IMR-90 (cell line): ENCODE measurements at places on chromosomes 13 and 19. TPM values are rescaled to one million over a fixed set of nuclear protein-coding genes. Genes with fewer than 3 reads are reported as not detected.

DNA sequence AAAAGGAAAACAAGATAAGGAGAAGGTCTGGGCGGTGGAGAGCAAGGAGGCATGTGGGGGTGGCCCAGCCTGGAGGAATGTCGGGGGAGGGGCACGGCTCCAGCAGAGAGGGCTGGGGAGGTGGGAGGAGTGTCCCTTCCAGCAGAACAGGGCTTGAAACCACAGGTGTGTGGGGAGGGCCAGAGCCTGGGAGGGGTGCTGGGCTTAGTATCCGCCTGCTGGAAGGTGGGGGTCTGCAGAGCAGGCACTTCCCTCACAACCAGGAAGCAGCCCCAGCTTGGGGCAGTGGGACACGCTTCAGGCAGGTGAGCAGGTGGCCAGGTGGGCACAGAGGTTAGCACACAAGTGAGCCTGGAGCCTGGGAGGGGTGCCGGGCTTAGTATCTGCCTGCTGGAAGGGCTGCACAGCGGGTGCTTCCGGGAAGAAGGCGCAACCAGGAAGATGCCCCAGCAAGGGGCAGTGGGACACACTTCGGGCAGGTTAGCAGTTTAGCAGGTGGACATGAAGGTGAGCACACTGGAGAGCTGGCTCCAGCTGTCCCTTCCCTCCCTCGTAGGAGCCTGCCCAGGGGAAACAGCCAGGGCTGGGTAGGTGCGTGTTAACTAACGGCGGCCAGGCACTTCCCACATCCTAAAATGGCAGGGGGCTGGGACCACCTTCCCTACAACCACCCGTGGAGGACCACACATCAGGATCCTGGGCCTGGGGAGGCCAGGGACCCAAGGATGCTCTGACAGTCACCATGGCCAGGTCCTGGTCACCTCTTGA, 3.0 kb downstream of the GAS6 start:
- no peak for DNase-seq
- H3K4me1 ChIP-seq, result peaks cover 36% of the 10 kb centered on the region
- peak overlapping the region; percentile 93; the same call in 1 of the 2 replicates for H3K4me3 ChIP-seq
- no peaks in the 10 kb centered on the region for H3K27me3 ChIP-seq
- peaks cover 26% of the 10 kb centered on the region for H3K36me3 ChIP-seq

GRCh38 chr13:78147905-78148304, 229.3 kb upstream of the EDNRB start:
- H3K4me3 ChIP-seq, result no peak overlapping the region
- H3K27me3 ChIP-seq, result no peaks in the 10 kb centered on the region
- H3K36me3 ChIP-seq, result no peaks in the 10 kb centered on the region
- H3K27ac ChIP-seq, result no peak overlapping the region
- no peaks in the 10 kb centered on the region for H3K4me1 ChIP-seq
- peak; percentile 84 for DNase-seq

DNA sequence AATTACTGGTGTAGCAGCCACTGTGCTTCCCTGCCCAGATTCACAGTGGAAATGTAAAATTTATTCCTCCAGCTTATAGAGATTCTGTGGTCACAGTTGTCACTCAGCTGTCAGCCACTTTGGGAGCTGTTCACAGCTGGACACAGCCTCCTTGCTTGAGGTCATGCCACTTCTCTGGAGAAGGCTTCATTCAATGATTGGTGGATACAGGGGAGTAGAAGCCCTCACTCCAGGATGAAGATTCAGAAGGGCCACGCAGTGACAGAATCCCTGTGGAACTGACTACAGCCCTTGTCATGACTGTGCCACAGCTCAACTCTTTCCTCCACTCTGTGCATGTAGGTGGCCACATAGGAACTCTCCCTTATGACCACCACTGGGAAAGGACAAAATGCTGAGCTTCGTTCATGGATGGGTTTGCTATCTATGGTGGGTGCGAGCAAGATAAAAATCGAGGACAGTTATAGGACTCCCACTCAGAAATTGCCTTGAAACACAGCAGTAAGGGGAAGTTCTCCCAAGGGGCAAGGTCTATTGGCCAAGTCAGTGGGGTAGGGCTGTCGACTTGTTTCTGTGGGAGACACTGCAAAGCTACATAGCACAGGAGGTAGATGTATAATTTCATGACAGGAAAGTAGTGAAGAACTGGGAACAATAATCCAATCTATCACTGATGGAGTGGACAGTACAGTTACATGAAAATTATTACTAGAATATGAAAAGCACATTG, 98.7 kb downstream of the CCNA1 start:
- H3K36me3 ChIP-seq, result no peaks in the 10 kb centered on the region
- DNase-seq, result no peak
- H3K4me3 ChIP-seq, result no peak overlapping the region
- no peaks in the 10 kb centered on the region for H3K4me1 ChIP-seq
- H3K27ac ChIP-seq, result no peak overlapping the region
- no peaks in the 10 kb centered on the region for H3K27me3 ChIP-seq

DNA sequence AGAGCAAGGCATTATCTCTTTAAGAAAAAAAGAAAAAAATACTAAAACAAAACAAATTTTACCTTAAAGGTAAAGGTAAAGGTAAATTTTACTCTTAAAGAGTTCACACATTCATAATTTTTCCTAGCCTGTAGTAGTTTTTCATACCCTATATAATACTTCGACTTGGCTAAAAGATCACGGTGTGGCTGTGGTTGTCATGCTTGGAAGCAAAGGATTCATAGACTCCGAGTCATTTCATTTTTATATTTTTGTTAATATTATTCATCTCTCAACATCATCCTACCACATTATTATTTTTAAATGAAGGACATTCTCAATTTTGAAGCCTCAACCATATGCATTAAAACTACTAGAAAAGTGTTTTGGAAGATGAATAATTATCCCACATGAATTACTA, 52.7 kb downstream of the PIBF1 start:
- H3K4me1 ChIP-seq, result no peaks in the 10 kb centered on the region
- peaks cover 3% of the 10 kb centered on the region; the same call in 1 of the 2 replicates for H3K36me3 ChIP-seq
- no peak for DNase-seq
- H3K4me3 ChIP-seq, result no peak overlapping the region
- no peak overlapping the region for H3K27ac ChIP-seq

- no peaks in the 10 kb centered on the region for H3K36me3 ChIP-seq
- H3K4me3 ChIP-seq, result no peak overlapping the region
- H3K27me3 ChIP-seq, result peaks cover 22% of the 10 kb centered on the region
These were observed 46.9 kb downstream of the FGF9 start for GRCh38 chr13:21717817-21718216.

DNA sequence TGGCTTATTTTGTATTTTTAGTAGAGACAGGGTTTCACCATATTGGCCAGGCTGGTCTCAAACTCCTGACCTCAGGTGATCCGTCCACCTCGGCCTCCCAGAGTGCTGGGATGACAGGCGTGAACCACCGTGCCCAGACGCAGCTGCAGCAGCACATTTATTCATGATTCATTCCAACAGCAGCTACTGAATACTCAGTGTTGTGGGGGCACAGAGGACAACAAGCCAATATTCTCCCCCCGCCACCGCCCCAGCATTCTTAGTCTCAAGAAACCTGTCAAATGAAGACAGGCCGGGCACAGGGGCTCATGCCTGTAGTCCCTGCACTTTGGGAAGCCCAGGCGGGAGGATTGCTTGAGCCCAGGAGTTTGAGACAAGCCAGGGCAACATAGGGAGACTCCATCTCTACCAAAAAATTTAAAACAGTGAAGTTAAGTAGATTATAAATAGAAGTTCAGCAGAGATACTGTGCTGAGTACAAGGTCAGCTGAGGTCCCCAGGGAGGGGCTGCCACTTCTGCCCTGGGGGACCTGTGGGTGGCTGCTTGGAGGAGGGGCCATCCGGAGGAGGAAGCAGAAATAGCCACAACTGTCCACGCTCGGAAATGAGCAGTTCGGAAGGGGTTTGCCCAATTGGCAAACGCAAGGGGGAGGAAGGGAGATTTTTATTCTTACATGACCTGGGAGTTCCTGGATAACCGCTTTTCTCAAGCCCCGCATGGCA, 4.3 kb downstream of the DOT1L start:
- H3K27me3 ChIP-seq, result no peaks in the 10 kb centered on the region
- peaks cover 37% of the 10 kb centered on the region for H3K4me1 ChIP-seq
- no peak overlapping the region for H3K4me3 ChIP-seq
- H3K27ac ChIP-seq, result peak overlapping the region; percentile 54
- peaks cover under 1% of the 10 kb centered on the region; the same call in 1 of the 2 replicates for H3K36me3 ChIP-seq
- peak; percentile 44 for DNase-seq

DNA sequence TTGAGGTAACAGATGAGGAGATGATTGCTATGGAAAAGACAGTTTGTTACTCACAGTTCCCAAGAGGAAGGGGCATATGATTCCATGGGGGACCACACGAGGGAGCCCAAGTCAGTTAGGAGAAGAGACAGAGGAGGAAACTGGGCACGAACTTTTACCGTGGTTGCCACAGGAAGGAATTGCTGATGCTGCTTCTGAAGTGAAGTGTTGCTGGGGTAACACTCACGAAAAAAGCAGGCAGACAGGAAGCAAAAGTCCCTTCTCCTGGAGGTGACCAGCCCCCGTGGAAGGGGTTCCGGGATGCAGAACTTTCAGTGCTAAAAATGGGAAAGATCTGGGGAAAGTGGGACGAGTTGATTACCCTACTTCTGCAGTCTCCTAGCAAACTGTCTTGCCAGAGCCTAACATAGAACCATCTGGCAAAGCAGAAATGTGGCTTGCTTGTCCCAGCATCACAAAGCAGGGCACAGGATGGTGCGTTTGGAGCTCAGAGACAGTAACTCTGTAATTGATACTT, 35.4 kb upstream of the MAP3K10 start:
- no peak overlapping the region for H3K27ac ChIP-seq
- peak; percentile 10 for DNase-seq
- H3K4me1 ChIP-seq, result no peaks in the 10 kb centered on the region
- H3K27me3 ChIP-seq, result no peaks in the 10 kb centered on the region
- H3K4me3 ChIP-seq, result no peak overlapping the region

DNA sequence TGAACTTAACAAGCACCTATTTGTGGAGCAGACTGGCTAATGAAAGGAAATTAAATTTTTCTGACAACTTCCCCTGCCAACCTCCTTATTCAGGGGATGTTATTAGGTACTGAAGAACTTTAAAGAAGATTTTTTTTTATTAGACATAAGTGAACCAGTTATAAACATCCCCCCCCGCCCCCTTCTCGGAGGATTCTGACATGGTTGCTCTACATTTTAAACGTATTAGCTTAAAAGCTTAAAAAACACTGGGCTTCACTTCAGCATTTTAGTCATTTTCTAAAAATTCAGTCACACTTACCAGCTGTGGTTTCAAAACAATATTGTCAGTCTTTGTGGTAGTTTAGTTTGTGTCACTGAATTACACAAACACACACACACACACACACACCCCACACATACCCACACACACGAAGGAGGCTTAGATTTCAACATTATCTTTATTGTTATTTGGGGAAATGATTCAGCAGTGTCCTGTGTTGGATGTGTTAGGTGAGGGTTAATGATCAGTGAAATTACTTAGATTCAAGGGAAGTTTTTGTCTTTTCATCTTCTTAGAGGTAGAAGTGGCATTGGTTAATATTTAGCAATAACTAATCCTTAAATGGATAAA, 145.7 kb downstream of the PCCA start:
- H3K4me1 ChIP-seq, result peaks cover 4% of the 10 kb centered on the region
- no peak overlapping the region for H3K4me3 ChIP-seq
- H3K27ac ChIP-seq, result no peak overlapping the region; the same call in 1 of the 2 replicates
- DNase-seq, result peak; percentile 55
- H3K36me3 ChIP-seq, result no peaks in the 10 kb centered on the region
- H3K27me3 ChIP-seq, result no peaks in the 10 kb centered on the region

GRCh38 chr13:31209841-31210210, 10.1 kb downstream of the B3GLCT start:
- no peaks in the 10 kb centered on the region for H3K36me3 ChIP-seq
- peaks cover 7% of the 10 kb centered on the region for H3K4me1 ChIP-seq
- no peak for DNase-seq
- no peaks in the 10 kb centered on the region for H3K27me3 ChIP-seq
- H3K27ac ChIP-seq, result no peak overlapping the region

DNA sequence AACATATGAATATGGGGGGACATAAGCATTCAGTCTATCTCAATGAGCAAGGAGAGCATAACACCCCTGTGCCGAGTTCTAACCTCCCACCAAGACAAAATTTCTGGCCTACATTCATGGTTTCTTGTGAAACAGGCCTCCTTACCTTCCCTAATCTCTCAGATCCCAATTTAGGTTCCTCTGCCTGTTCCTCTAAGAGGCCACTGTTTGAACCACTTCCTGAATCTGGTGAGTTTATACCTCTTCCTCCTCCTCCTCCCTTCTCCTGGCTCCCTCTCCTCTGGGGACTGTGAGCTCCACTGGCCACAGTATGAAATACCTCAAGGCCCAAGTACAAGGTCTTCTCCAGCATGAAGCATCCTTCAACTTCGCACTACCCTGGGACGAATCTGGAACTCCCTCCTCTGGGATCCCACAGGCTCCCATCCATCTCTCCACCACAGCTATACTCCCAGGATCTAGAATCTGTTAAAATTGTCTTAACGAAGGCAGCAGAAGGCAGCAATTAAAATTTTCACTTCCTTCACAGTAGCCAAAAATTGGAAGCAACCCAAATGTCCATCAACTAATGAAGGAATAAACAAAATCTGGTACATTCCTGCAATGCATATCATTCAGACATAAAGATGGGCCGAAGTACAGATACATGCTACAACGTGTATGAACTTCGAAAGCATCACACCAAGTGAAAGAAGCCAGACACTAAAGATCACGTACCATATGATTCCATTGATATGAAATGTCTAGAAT, 7.8 kb upstream of the SIGLECL1 start:
- H3K4me3 ChIP-seq, result no peak overlapping the region
- DNase-seq, result no peak
- H3K27ac ChIP-seq, result no peak overlapping the region
- H3K4me1 ChIP-seq, result no peaks in the 10 kb centered on the region
- H3K27me3 ChIP-seq, result no peaks in the 10 kb centered on the region
- no peaks in the 10 kb centered on the region for H3K36me3 ChIP-seq

DNA sequence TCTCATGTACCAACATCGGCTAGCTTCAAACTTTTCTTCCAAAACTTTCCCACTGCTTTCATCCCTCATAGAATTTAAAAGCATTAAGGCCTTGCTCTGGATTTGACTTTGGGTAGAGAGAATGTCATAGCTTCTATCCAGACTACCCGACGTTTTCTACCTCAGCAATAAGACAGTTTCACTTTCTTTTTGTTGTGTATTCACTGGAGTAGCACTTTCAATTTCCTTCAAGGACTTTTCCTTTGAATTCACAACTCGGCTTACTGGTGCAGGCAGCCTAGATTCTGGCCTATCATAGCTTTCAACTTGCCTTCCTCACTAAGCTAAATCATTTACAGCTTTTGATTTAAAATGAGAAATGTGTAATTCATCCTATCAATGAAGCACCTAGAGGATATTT, 420.4 kb upstream of the GPC6 start:
- no peaks in the 10 kb centered on the region for H3K36me3 ChIP-seq
- no peaks in the 10 kb centered on the region for H3K27me3 ChIP-seq
- H3K27ac ChIP-seq, result no peak overlapping the region

- H3K36me3 ChIP-seq, result peaks cover 71% of the 10 kb centered on the region
- no peak overlapping the region for H3K27ac ChIP-seq
- H3K4me3 ChIP-seq, result no peak overlapping the region
- H3K4me1 ChIP-seq, result peaks cover 7% of the 10 kb centered on the region
- no peak for DNase-seq
These were observed 25.7 kb downstream of the VRK3 start for GRCh38 chr19:49999371-50000010.

- no peak overlapping the region for H3K4me3 ChIP-seq
- H3K27ac ChIP-seq, result no peak overlapping the region
- no peak for DNase-seq
- H3K27me3 ChIP-seq, result no peaks in the 10 kb centered on the region
- H3K4me1 ChIP-seq, result peaks cover 6% of the 10 kb centered on the region
These were observed 17.9 kb upstream of the CSNK1A1L start for GRCh38 chr13:37123337-37123736.

- no peak for DNase-seq
- H3K27me3 ChIP-seq, result no peaks in the 10 kb centered on the region
- no peak overlapping the region for H3K4me3 ChIP-seq
- no peak overlapping the region for H3K27ac ChIP-seq
These were observed 4.9 kb downstream of the CSNK1G2 start for GRCh38 chr19:1945899-1946298.

Gene PLK5
- total RNA-seq, result not detected in 2 replicates

Gene CEACAM20
- not detected in 2 replicates for total RNA-seq

Gene GIPC3
- total RNA-seq, result under 0.01 TPM in 2 replicates

Gene CCDC106
- 2.2 and 2.3 TPM in 2 replicates for total RNA-seq

Gene CACNG7
- total RNA-seq, result under 0.01 and 0.36 TPM in 2 replicates
